Activated naive CD8-positive, alpha-beta T cell treated with anti-CD3 and anti-CD28 coated beads for 36 hours (primary cell): ENCODE measurements at places on chromosomes 1 and 21. TPM values are rescaled to one million over a fixed set of nuclear protein-coding genes. Genes with fewer than 3 reads are reported as not detected.
A peak's percentile ranks its signal among the peaks of the same experiment; 100 is the strongest.

DNA sequence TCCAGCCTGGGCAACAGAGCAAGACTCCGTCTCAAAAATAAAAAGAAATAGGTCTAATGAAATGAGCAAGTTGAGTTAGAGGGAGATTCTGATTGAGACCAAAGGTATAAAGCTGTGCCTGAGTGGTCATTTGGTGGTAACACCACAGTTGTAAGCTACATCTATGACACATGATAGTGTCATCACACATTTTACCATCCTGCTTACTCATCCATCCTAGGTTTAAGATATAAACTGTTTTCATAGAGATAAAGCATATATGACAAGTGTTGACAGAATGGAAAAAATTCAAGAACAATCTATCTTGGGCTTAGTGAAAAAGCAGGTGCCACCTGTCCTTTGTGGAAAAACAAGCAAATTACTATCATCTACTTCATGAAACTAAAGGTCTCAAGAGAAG, 7.1 kb upstream of the CFAP141 start:
- peaks cover 56% of the 10 kb centered on the region for H3K36me3 ChIP-seq
- no peaks in the 10 kb centered on the region for H3K27me3 ChIP-seq
- no peak for DNase-seq
- H3K4me1 ChIP-seq = peaks cover 42% of the 10 kb centered on the region

- no peak overlapping the region for H3K27ac ChIP-seq
- H3K27me3 ChIP-seq = peaks cover 32% of the 10 kb centered on the region
- DNase-seq = no peak
- peaks cover 3% of the 10 kb centered on the region for H3K4me1 ChIP-seq
- no peak overlapping the region for H3K4me3 ChIP-seq
Measured at GRCh38 chr1:16983649-16984048, 3.2 kb upstream of the MFAP2 start.

DNA sequence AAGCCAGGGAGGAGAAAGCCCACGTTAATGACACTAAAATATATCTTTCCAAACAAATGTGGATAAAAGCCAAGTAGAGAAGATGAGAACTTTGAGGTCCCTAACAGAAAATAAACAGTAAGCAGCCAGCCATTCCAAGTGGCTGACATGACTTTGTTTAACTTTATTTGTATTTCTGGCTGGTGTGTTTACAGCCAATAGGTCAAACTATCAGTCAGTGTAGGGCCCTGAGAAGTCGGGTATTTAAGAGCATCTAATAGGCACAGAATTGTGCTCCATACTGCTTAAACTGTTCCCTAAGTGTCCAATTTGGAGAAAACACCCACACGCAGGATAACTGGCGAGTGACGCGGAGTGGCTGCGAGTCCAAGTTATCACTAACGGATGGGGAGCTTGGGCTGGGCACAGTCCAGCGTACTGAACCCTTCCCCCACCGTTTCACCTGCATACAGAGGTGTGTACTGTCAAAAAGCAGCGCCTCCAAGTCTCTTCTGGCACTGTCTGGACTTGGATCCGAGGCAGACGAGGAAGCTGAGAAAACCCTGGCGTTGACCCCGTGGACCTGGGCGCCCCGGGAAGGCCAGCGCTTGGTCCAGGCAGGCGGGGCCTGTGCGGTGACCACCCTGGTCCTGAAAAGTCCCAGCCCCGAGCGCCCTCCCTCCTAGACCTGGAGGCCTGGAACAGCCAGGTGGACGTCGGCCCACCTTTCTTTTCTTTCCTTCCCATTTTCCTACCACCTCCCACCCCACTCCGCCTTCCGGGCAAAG, 662 bp upstream of the LGALS8 start:
- H3K27ac ChIP-seq = peak overlapping the region; percentile 98
- H3K4me1 ChIP-seq = peaks cover 6% of the 10 kb centered on the region
- no peak for DNase-seq
- H3K4me3 ChIP-seq = peak overlapping the region; percentile 97

DNA sequence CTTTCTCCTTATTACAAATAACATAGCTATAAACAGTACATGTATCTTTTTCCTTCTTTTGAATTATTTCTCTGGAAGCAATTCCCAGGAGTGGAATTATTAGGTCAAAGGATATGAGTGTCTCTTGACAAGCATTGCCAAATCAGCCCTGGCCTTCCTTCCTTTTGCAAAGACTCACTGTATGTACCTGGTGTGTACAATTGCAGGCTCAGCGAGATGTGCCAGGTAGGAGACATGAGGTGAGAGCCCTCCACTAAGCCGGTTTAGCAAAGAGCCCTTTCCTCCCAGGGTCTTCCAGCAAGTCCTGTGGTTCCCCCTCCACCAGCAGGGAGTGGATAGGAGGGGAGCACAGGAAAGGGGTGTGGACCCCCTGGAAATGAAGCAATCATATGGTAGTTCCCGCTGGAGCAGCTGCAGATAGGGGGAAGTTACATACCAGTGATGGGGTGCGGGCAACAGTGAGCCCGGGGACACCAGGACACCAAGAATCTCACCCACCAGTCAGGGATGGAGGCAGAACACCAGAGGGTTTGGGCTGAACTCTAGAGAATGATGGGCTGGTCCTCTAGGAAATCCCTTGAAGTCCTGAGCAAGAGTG, 18.3 kb downstream of the RCSD1 start:
- no peak for DNase-seq
- no peaks in the 10 kb centered on the region for H3K27me3 ChIP-seq
- H3K27ac ChIP-seq = peak overlapping the region; percentile 17
- H3K4me3 ChIP-seq = no peak overlapping the region
- peaks cover 75% of the 10 kb centered on the region for H3K4me1 ChIP-seq
- H3K36me3 ChIP-seq = peaks cover 32% of the 10 kb centered on the region

DNA sequence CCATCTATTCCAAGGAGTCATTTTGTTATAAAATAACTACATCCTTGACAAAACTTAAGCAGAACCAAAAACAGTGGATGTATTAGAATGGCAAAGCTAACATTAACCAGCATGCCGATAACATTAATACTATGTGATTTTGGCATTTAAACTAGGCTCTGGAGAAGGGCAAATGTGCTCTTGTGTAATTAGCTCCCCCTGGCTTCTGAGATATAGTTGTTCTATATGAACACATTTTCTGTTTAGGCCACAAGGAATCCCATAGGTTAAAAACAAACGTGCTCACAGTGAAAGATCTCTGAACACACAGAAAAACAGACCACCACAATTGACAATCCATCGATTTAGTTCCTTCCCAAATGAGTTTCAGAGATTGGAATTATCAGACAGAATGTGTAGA, 57.4 kb upstream of the TARS2 start:
- H3K27me3 ChIP-seq = no peaks in the 10 kb centered on the region
- no peak overlapping the region for H3K27ac ChIP-seq
- peaks cover 9% of the 10 kb centered on the region for H3K4me1 ChIP-seq
- H3K4me3 ChIP-seq = no peak overlapping the region
- DNase-seq = no peak

DNA sequence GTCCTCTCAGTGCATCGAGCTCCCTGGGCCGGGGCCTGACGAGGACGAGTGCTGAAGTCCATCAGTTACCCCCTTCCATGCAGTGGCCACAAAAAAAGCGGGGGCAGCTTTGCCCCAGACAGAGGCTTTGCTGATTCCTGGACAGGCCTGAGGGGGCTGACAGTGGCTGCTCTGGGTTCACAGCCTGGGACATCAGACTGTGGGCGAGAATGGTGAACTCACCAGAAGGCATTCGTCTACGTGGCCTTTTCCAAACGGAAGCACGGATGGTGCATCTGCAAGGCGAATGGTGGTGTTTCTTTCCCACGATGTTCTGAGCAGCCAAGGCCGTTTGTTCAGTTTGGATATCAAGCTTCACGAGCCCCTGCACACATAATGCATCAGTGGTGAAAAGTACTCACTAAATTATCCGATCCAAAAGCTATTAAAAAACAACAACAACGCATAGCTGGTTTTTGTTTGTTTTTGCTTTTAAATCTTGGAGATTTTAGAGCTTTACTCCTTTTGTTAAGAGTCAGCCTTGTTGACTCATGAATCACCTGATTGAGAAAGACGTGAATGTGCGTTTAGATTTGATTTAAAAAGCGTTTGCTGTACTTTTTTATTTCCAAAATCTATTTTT, 6.3 kb upstream of the ZBTB21 start:
- H3K27ac ChIP-seq = no peak overlapping the region
- no peak overlapping the region for H3K4me3 ChIP-seq
- peaks cover 3% of the 10 kb centered on the region for H3K4me1 ChIP-seq
- H3K36me3 ChIP-seq = peaks cover 1% of the 10 kb centered on the region

GRCh38 chr1:162672622-162673260, 40.5 kb downstream of the DDR2 start:
- H3K27me3 ChIP-seq = no peaks in the 10 kb centered on the region
- no peaks in the 10 kb centered on the region for H3K36me3 ChIP-seq
- no peak overlapping the region for H3K27ac ChIP-seq

- peaks cover 34% of the 10 kb centered on the region for H3K4me1 ChIP-seq
- DNase-seq = peak; percentile 55
- peaks cover 32% of the 10 kb centered on the region for H3K36me3 ChIP-seq
- H3K4me3 ChIP-seq = peak overlapping the region; percentile 96
Measured at GRCh38 chr1:155134880-155135414, 705 bp upstream of the SLC50A1 start.

The CELA2B gene
- not detected for total RNA-seq

The ZBTB8OS gene
- 69.9 TPM for total RNA-seq

The RAD54L gene
- 66.3 TPM for total RNA-seq

The KRTAP11-1 gene
- total RNA-seq = not detected

The NMNAT2 gene
- total RNA-seq = not detected

The RHEX gene
- total RNA-seq = not detected
